ENCODE measurements at places on chromosomes 1 and 21. TPM values are rescaled to one million over a fixed set of nuclear protein-coding genes. Genes with fewer than 3 reads are reported as not detected.

ADGRB2 gene
- total RNA-seq, result 0.24 TPM

PPIAL4G gene
- 0.40 TPM for total RNA-seq

SOX13 gene
- 4.1 TPM for total RNA-seq

SPATA46 gene
- total RNA-seq, result not detected

DNA sequence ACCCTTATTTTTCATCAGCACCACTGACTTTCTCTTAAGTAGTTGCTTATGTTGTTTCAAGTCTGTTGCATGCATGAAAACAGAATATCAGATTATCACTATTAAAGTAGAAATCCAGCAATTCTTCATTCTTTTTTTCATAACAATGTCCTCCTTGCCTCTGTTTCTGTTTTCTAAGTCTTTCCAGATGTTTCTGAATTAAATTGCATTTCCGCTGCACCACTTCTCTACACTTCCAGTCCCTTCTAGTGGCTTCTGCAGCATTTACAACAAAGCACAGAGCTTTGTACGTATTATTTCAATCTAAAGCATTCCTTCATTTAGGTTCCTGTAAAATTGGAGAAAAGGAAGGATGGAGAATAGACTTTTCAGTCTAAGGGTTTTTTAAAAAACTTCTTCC lies 42.4 kb downstream of the PATJ start:
- no peak for ATAC-seq

DNA sequence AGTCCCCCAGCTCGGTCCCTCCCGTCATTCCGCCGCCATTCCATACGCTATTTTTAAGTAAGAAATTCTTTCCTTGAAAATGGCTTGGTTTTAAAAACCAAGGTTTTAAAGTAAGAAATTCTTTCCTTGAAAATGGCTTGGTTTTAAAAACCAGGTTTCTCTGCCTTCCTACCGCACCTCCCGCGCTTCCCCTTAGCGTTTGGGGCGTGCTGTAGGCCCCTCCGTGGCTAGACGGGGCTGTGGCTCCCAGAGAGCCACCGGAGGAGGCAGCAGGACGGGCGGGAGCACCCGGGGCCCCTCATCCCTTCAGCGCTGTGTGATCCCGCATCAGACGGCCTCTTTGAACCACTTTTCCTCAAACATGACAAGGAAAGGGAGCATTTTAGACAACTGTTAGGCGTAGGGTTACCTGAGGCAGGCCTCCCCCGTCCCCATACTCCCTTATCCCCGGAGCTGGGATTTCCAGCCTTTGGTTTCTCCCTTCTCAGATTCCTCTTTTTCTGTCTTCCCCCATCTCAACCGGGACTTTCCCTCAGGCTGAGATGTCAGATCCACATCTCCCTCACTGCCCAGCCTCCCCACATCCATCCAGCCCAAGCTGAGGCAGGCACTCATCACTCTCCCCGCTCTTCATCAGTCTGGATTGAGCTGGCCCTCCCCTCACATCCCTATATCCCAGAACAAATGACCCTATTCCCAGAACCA lies 541 bp upstream of the CD58 start:
- no peak for ATAC-seq

DNA sequence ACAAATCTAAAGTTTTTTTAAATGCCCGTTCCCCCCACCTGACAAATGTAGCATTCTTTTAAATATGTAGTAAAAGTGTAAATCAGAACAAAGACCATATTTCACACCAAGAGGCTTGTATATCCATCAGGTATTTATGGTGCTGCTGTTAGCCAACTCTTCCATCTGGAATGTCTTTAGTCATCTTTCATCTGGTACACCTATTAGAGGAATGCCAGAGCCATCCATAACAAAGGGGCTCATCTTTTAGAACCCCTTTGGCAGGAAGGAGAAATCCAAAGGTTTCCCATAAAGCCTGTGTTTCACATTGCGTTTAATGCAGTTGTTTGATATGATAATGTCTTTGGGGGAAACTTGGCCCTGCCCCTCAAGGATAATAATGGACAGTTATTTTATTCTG lies 79.3 kb upstream of the C1orf87 start:
- ATAC-seq, result no peak

DNA sequence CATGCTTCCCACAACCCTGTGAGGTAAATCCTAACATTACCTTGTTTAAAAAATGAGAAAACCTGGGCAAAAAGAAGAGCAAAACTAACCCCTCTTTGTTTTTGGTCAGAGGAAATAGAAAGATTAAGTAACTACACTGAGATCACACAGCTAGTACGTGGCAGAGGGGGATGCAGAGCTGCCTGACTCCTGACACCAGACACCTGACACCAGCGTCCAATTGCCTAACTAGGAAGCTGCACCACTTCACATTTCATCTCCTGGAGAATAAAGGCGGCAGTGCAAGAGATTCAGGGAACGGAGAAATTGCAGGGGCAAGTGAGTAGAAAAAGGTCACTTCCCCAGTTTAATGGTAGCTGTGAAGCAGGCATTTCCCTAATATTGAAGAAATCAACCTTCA lies 229.3 kb upstream of the PTBP2 start:
- no peak for ATAC-seq

- no peak for ATAC-seq
Observed at GRCh38 chr21:14615359-14615974, 69.4 kb upstream of the SAMSN1 start.

DNA sequence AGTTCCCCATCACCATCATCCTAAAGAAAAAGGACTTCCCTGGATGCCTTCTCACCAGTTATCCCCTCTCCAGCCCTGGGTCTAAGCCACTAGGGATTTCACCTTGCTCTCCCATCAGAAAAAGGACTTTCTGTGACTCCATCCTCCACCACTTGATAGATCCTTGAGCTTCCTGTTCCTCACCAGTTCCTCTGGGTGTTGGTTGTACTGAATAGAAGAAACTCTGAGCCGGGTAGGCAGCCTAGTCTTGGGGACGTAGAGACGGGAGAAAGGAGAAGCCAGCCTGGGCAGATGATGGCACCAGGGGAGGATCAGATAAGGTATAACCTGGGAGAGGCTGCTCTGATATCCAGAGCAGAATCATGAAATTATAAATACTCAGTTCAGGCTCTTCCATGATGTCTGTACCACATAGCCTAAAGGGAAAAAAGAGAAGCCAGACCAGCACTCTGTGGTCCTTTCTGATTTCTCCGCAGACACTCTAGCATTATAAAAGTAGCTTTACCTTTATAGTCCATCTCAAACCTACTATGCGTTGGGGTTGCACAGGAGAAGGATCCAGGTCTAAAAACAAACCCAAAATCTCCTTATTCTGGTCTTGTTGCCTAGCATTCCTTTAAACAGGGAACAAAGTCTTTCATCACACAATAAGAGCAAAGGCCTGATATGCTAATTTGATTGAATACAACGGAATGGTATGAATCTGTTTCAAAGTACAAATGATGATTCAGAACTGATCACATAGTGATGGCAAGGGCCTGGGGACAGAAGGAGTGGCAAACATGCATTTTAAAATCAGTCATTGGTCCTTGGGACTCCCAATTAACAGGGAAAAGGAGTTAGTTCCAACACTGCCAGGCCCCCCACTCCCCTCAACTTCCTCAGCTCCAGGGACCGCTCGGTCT lies 1.2 kb upstream of the CD34 start:
- ATAC-seq, result no peak

- peak; percentile 64 for ATAC-seq
Observed at GRCh38 chr21:36330904-36331303, 10.9 kb downstream of the MORC3 start.

DNA sequence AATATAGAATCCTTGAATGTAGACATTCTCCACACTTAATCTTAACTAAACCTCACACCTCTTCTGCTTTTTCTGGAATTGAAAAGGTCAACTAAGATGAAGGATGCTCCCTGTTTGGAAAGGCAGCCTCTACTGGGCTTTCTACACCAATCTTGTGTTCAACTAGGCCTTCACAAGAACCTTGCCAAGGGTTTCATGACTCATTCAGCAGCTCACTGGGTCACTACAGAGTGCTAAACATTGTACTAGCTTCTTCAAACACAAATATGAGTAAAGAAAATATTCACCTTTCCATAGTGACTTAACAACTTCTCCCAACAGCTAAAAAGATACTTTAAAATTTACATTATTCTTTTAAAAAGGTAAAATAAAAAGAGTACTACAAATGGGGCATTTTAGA lies 135.3 kb upstream of the PRMT6 start:
- ATAC-seq, result no peak

GRCh38 chr1:245990315-245991022 lies 516.6 kb downstream of the SMYD3 start:
- ATAC-seq, result no peak
